ENCODE measurements at places on chromosomes 12 and 14.
A peak's percentile ranks its signal among the peaks of the same experiment; 100 is the strongest.

- no peak for DNase-seq
Observed at GRCh38 chr12:74722709-74723108, 185.1 kb downstream of the ATXN7L3B start.

GRCh38 chr12:126837697-126838096 is 1429.3 kb upstream of the TMEM132C start:
- no peak for DNase-seq

GRCh38 chr12:79444089-79444488 is 246.7 kb downstream of the PAWR start:
- DNase-seq = no peak

GRCh38 chr12:52248541-52249461 is 15.8 kb downstream of the KRT7 start:
- no peak for DNase-seq

DNA sequence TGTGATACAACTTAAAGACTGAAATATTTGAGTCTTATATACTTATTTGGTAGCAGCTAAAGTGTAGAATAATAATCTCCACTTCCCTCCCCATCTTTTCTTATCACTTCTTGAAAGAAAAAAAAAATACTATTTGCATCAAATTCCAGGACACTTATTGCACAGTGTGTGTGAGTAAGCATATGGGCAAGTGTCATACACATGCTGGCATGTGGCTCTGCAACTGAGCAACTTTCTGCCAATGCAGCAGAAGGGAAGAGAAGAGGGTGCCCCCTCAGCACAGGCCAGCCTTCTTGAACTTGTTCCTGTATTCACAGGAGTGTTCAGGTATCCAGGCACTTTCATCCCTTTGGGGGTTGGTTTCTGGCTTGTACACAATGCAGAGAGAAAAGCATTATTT is 145.8 kb downstream of the CPNE8 start:
- DNase-seq = no peak

DNA sequence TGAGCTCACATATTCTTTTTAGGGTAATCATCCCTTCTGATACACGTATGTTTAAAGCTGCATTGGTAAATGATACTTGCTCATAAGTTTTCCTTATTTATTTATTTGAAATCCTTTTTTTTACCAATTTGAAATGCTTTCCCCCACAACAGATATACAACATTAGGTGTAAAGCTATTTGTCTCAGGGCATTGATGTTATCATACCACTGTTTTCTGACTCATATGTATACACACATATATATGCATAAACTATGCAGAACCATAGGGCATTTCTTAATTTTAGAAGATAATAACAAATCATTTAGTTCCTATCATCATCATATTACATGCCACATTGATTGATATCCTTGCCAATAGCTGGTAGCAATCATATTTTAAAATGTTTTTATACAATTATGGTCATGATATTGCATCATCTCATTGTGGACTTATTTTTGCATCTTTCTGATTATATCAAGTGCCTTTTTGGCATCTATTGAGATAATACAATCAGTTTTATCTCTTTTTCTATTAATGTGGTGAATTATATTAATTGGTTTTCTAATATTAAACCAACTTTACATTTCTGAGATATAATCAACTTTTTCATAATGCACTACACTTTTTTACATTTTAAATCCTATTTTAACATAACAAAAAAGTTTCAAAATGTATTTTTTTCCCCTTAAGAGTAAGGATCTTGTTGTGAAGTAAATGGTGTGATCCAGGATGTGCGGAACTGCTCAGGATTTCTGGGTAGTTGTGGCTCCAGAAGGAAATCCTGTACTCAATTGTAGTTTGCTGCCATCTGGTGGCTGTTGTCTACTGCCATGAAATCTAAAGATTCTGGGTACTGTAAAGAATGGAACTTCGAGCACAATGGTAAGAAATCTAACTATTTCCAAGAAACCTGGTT is 16.7 kb downstream of the OR9K2 start:
- DNase-seq = peak; percentile 23

- no peak for DNase-seq
Observed at GRCh38 chr12:82838827-82839226, 152.1 kb downstream of the TMTC2 start.

GRCh38 chr12:2212971-2213869 is 160.4 kb downstream of the CACNA1C start:
- no peak for DNase-seq

DNA sequence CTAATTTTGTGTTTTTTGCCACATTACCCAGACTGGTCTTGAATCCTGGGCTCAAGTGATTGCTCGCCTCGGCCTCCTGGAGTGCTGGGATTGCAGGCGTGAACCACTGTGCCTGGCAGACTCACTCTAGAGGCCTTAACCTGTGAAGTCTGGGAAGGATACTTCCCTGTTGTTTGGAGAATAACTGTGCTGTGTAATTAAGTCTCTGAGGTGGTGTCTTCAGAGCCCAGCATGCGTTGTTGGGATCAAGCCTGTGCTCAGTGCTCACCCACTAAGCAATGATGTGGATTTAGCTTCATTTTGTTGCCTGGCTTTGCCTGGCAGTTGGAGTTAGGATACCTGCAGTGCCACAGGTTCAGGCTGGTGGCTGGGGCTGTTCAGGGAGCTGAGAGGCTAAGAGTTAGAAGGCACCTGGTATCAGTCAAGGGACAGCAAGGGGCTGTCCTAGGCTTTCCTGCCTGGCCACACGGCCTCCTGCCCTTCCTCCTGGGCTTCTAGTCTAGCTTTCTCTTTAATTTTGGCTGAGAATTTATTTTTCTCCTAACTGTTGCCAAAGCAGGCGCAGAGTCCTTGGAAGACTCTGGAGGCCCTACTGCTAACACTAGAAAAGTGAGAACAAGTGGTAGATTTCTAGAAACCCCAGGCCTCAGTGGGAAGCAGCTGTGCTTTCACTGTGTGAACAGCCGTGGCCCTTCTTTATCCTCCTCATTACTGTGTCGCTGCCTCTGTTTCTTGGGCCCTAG is 38.5 kb downstream of the EP400 start:
- DNase-seq = no peak

DNA sequence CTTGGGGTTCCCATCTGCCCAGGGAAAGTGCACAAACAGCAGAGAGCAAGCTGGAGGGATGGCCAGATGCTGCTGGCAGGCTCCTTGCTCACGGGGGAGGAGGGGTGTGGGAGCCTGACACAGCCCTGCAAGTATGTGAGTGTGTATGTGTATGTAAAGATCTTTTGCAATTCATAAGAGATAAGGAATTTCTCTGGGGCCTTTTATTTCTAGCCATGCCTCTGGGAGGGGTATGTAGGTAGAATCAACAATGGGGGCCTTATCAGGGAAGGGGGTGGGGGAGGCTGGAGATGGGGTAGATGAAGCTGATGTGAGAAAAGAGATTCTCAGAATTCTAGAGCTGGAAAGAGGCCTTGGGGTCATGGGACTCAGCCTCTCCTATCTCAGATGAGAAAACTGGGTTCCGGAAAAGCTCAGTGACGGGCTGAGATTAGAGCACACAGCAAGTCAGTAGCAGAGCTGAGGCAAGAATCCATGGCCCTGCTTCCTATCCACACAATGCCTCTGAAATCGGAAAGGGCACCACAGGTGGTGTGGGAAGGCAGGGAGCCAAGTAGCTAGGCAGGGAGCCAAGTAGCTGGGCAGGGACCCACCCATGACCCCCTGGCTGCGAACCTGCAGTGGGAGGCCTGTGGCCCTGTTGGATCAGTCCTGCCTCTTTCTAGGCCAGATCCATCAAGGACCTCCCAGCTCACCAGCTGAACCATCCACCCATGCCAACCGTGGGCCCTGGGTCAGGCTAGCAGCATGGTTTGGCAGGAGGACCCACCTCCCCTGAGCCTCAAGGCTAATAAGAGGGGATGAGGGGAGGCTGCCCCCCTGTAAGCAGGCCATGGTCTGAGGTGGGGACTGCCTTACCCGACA is 54.7 kb downstream of the PLEKHG3 start:
- no peak for DNase-seq

DNA sequence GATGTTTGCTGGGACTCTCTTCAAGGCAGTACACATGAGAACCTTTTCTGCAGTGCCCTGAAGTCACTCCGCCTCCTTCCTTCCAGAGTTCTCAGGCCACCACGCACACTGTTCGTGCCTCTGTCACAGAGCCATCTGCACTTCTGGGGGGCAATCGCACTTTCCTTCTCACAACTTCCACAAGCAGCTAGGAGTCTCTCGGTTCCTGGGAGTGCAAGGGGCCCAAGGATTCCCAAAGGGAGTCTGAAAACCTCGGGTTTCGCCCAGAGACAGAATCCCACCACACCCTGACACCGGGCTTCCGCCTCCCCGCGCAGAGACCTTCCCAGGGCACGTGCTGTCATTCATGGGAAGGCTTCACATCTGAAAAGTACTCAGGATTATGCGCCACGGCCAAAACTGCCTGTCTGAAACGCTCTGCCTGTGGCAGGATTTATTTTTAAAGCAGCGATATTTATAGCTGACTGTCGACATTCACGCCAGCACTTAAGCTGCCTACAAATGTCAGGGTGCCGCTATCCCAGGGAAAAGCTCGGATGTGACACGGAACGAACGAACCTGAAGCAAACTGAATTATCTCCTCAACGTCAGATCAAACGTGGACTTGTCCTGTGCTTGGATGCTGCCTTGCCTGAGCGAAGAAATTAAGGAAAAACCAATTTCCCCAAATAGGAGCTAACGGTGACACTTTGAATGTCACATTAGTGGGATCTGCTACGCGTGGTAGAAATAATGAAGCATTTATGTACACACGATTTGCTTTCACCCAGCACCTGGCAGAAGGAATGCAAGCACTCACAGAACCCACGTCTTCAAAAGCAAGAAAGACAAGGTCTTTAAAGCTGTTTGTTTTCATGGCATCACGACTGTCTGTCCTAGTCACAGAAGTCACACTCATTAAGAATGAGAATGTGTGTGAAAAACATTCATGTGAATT is 154.0 kb downstream of the PIWIL1 start:
- no peak for DNase-seq

DNA sequence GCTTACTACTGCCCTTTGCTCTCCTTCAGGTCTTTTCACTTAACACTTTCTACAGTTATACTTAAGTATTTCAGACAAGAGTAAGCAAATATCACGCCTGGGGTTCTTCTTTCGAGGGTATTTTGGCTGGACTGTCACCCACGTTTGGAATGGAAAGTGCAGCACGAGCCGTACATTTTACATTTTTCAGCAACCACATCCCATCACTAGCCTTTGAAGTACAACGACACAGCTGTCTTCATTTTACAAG is 349 bp upstream of the FAM177A1 start:
- no peak for DNase-seq

- peak; percentile 28 for DNase-seq
Observed at GRCh38 chr14:52961060-52961639, 10.3 kb upstream of the FERMT2 start.

GRCh38 chr12:116583129-116583694 is 24.0 kb downstream of the MAP1LC3B2 start:
- no peak for DNase-seq

DNA sequence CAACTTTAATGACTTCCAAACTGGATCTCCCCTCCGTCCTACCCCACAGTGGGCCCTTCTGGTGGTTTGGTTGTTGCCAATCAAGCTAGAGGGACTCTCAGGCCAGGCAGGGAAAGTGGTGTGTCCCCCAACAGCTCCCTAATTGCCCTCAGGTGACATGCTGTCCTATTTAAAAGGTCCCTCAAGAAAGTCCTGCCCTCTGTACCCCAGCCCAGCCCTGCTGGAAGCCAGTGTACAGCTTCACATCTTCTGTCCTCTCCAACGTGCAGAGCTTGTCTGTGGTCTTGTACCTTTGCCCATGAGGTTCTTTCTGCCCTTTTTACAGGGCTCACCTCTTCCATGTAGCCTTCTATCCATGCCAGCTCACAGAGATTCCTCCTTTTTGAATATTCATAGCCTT is 4.2 kb downstream of the RIN3 start:
- no peak for DNase-seq

DNA sequence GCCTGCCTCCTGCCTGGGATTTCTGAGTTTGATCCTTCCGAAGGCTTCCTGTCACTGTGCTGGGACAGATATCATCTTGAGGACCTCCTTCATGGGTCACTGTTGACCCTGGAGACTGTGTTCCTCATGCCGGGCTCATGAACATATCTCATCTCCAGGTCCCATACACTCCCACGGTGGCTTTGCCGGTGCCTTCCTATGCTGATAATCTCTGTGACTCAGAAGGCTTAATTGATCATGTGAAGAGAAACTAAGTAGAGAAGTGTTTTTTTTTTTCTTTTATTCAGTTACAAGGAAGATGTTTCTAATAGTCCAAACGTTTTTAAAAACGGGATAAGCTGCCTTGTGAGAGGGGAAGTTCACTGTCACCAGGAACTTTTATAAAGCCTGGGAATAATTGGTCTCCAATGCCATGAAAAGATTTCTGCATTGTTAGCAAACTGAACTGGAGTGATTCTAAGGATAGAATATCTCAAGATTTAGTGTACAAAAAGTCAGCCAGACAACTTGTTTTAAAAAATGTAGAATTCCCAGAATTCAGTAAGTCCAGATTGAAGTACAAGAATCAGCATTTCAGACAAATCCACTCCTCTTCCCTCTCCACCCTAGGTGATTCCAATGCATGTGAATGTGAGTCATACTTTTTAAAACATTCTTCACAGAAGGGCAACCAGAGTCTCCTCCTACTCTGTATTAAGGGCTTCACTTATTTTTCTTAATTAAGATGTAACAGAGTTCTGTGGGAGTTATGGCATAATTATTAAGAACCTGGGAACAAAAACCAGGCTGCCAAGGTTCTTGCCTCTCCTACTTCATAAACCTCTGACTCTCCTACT is 139.8 kb upstream of the LGR5 start:
- DNase-seq = no peak

DNA sequence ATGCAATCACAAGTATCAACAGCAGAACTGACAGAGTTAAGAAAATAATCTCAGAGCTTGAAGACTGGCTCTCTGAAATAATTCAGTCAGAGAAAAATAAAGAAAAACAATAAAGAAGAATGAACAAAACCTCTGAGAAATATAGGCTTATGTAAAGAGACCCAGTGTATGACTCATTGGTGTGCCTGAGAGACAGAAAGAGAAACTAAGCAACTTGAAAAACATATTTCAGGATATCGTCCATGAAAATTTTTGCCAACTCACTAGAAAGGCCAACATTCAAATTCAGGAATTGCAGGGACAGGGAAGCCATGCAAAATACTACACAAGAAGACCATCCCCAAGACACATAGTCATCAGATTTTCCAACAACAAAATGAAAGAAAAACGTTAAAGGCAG is 56.2 kb downstream of the APOBEC1 start:
- no peak for DNase-seq

GRCh38 chr12:50326590-50327284 is 43.4 kb upstream of the LIMA1 start:
- DNase-seq = no peak
